ENCODE measurements at places on chromosomes 12 and 14. TPM values are rescaled to one million over a fixed set of nuclear protein-coding genes. Genes with fewer than 3 reads are reported as not detected.

- no peak for DNase-seq
Observed at GRCh38 chr12:59260202-59260601, 335.6 kb upstream of the SLC16A7 start.

GRCh38 chr14:85798856-85799255, 268.9 kb downstream of the FLRT2 start:
- DNase-seq = no peak

GRCh38 chr12:38144601-38145436, 171.8 kb upstream of the ALG10B start:
- no peak for DNase-seq

- DNase-seq = no peak
Observed at GRCh38 chr14:68782091-68782981, 10.5 kb downstream of the ZFP36L1 start.

DNA sequence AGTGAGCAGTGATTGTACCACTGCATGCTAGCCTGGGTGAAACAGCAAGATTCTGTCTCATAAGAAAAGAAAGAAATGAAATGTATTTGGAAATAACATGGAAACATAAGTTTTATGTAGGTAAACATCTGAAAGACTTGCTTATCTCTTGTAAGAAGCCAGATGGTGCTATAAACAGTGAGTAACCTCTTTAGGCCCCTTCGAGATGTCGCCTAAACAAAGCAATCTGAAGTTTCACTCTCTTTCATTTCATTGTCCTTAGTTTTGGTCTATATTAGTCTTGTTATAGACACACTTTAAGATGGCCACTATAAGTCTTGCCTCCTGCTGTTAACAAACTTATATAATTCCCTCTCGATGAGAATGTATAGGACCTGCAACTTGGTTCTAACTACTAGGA, 472.6 kb upstream of the ATP2B1 start:
- no peak for DNase-seq

- no peak for DNase-seq
Observed at GRCh38 chr12:805022-805632, 52.7 kb downstream of the WNK1 start.

- DNase-seq = no peak
Observed at GRCh38 chr12:91100906-91101305, 10.4 kb downstream of the LUM start.

DNA sequence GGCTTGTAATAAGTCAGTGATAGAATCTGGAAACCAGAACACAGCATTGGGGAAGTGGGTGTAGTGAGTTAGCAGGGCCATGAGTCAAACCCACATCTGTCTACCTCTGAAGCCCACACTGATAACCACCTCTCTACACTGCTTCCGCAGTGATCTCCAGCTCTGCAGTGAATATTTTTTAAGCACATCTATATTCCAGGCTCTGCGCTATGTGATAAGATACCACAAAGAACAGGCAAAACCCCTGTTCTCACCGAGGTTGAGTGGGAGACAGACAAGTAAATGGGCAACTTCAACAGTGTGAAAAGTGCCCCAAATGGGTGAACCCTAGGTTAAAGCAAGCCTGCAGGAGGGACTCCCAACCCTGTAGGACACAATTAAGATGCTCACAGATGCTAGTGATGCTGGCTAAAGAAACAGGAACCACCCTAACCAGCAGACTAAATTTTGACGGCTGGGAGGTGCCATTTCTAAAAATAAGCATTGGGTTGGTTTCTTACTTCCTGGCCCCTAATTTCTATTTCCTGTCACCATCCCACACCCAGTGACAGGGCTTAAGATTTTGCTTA, 375.0 kb downstream of the DPF3 start:
- DNase-seq = no peak

DNA sequence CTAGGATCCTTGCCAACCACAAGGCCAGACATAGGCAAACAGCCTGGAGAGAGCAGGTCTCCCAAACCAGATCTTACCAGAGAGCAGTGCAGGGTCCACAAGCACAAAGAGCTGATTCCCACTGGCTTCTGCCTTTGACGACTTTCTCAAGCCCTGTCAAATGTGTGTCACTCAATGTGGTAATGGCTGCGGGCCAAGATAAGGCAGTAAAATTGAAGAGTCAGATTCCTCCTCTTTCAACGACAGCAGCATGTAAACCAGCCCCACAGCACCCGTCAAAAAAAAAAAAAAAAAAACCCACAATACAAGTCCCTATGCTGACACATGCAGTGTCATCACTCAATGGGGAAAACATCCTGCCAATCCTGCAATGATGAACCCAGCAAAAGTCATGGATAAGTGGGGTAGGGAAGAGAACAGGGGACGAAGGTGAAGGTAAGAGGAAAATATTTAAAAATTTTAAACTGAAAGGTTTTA, at the start of gene STON2:
STON2 (minus strand) TSS at position 123 of the 477 bp plus-strand sequence. CDS start 1,942 bp downstream, outside the sequence.
- no peak for DNase-seq

DNA sequence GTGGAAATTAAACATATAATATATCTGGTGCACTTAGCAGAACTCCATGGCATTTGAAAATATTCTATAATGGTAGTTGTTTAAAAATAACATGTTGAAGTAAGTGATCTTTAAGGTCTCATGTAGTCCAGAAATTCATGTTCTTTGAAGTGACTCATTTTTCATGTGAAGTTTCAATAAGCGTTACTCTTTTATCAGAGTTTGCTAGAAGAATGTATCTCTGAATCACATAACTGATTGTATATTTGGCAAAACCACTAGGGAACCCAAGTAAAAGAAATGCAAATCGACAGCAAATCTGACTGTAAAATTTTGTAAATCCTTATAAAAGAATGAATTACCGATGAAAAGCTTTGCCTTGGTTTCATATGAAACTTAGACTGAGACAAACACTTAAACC, 463.3 kb downstream of the TMTC2 start:
- no peak for DNase-seq

DNA sequence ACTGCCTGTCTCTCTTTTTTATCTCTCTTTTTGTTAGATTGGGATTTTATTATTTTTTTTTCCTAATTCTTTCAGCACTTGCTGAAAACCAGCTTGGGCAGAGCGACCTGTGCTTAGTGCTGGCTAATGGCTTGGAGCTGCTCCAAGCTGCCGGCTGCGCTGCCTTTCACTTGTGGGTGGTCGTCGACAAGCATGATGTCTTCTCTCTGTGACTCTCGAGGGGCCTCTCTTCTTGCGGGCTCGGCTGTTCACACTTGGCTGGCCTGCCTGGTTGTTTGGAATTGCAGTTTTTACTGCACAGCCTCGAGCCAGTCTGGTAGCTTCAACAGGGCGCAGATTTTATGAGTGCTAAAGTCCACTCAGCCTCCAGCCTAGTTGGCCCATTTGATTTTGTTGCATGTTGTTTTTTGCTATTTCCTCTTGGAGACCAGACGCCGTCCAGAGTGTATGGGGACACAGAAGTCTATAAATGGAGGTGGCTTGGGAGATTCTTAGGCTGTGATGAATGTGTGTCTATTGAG, 18.6 kb downstream of the TPCN1 start:
- no peak for DNase-seq

DNA sequence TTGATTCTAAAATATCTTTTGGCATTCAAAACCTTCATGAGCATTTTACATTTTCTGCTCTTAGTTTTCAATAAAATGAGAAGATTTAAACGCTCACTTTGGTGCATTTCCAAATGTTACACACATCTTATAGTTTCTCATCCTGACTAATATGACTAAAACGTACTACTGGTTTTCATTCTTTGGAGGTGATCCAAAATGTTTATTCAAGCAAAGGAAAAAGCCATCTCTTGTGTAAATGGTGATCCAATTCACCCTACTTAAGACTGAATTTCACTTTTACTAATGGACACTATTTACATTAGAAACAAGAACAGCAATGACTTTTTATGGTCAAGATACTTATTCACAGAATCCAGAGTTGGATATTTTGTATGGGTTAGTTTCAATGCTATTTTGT, 86.6 kb downstream of the KITLG start:
- DNase-seq = no peak

- no peak for DNase-seq
Observed at GRCh38 chr12:103966736-103967135, 1.1 kb downstream of the TDG start.

- DNase-seq = no peak
Observed at GRCh38 chr14:70987041-70987440, 79.8 kb downstream of the PCNX1 start.

DNA sequence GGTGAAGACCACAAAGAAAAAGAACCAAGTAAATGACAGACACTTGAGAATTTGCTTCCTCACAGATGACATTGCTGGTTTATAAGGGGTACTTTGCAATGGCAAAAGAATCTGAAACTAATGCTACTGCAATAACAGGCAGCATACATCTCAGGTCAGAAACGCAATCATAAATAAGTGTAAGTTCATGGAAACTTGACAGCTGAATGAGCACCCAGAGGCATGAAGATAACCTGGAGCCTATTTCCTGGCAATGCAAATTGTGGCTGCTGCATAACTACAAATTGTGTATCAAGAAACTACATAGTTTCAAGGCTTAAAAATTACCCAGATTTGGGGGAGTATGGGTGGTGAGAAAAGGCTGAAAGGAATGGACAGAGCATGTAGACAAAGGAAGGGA, 8.5 kb upstream of the MYO1A start:
- no peak for DNase-seq

- no peak for DNase-seq
Observed at GRCh38 chr12:111991535-111991934, 21.4 kb downstream of the TMEM116 start.

GRCh38 chr12:51721282-51721940, 127.1 kb downstream of the FIGNL2 start:
- DNase-seq = peak; percentile 3

CAPZA3 gene
- total RNA-seq = not detected

RFLNA gene
- 6.0 TPM for total RNA-seq

CLBA1 gene
- 4.7 TPM for total RNA-seq

DLK1 gene
- 87.3 TPM for total RNA-seq

OR6S1 gene
- total RNA-seq = not detected

SLC10A1 gene
- total RNA-seq = not detected

GUCY2C gene
- not detected for total RNA-seq

FBXW8 gene
- 15.6 TPM for total RNA-seq
